ENCODE measurements at places on chromosomes 12 and 14. TPM values are rescaled to one million over a fixed set of nuclear protein-coding genes. Genes with fewer than 3 reads are reported as not detected.

RIPK3 gene
- 5.8 TPM for total RNA-seq

GRCh38 chr14:59631237-59631636 lies 54.6 kb upstream of the CCDC175 start:
- no peak for DNase-seq

GRCh38 chr14:101033446-101034165 lies 130.1 kb upstream of the RTL1 start:
- no peak for DNase-seq

DNA sequence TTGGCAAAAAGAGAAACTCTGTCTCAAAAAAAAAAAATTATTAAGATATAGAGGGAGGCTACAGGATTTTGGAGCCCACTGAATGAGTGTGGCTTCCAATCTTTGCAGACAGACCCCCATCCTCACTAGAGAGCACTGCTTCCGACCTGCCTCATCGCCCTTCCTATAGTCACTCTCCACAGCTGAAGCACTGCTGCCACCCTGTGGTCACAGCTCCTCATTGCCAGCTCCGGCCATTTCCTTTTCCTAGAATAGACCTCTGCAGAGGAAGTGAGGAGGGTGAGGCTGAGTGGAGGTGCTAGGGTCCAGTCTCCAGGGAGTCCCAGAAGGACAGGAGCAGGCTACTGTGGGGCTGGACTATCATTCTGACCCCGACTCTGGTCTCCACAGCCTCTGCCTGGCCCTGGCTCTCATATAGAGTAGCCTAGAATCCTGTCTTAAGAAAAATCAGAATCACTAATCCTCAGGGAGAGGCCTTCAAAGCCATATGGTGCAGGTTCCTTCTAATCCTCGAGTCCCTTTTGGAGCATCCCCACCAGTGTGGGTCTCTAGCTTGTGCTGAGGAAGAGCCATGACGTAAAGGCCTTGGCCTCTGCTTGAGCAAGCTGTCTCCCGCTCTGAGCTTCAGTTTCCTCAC lies 1.4 kb upstream of the NPFF start:
- peak; percentile 97 for DNase-seq

KIF5A gene
- 3.2 TPM for total RNA-seq

JAG2 gene
- total RNA-seq = 19.0 TPM

- no peak for DNase-seq
These were observed 34.2 kb upstream of the SLC6A15 start for GRCh38 chr12:84946753-84947152.
